Astrocyte (in vitro differentiated cells and primary cell): ENCODE measurements at places on chromosomes 2 and 18. TPM values are rescaled to one million over a fixed set of nuclear protein-coding genes. Genes with fewer than 3 reads are reported as not detected.

DNA sequence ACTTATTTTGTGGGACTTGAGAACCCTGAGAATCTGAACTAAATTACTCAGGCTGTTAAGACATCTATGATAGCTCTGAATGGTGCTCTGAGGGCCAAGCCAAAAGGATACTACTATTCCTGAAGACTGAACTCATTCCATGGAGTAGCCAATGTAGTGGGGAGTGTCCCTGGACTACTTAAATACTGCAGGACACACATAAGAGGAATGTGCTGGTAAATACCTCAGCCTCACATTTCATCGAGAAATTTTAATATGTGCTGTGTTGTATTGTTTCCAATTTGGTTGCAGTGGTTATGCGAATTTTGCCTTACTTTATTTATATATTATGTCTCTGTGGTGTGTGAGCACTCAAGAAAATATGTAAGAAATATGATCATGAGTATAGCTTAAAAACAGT lies 264.4 kb upstream of the FIGN start:
- no peaks in the 10 kb centered on the region for H3K36me3 ChIP-seq
- H3K4me1 ChIP-seq: no peaks in the 10 kb centered on the region
- H3K27me3 ChIP-seq: no peaks in the 10 kb centered on the region

GRCh38 chr2:6975988-6976387 lies 58.8 kb downstream of the RNF144A start:
- H3K27me3 ChIP-seq: no peaks in the 10 kb centered on the region
- H3K4me1 ChIP-seq: peaks cover 16% of the 10 kb centered on the region
- no peak overlapping the region for H3K4me3 ChIP-seq
- no peak overlapping the region for H3K27ac ChIP-seq

Gene HOXD9
- total RNA-seq: not detected in 2 replicates

Gene OTOS
- not detected in 2 replicates for total RNA-seq

GRCh38 chr2:159790323-159790722 lies 7.7 kb downstream of the CD302 start:
- H3K4me1 ChIP-seq: peaks cover under 1% of the 10 kb centered on the region
- no peaks in the 10 kb centered on the region for H3K36me3 ChIP-seq
- H3K4me3 ChIP-seq: no peak overlapping the region
- H3K27me3 ChIP-seq: no peaks in the 10 kb centered on the region
- no peak for DNase-seq

Gene CD226
- 0.07 and 0.12 TPM in 2 replicates for total RNA-seq

Gene GRB14
- total RNA-seq: 8.6 and 11.1 TPM in 2 replicates
